ENCODE measurements at places on chromosomes 5 and 9. TPM values are rescaled to one million over a fixed set of nuclear protein-coding genes. Genes with fewer than 3 reads are reported as not detected.

GRCh38 chr5:4704951-4705350 lies 435.2 kb upstream of the ADAMTS16 start:
- no peak for DNase-seq
- no peaks in the 10 kb centered on the region for H3K36me3 ChIP-seq
- H3K4me3 ChIP-seq, result no peak overlapping the region
- no peaks in the 10 kb centered on the region for H3K27me3 ChIP-seq
- H3K4me1 ChIP-seq, result no peaks in the 10 kb centered on the region
- H3K27ac ChIP-seq, result no peak overlapping the region

GRCh38 chr5:132764671-132765238 lies 12.3 kb downstream of the SEPTIN8 start:
- H3K4me3 ChIP-seq, result no peak overlapping the region
- peaks cover 30% of the 10 kb centered on the region for H3K4me1 ChIP-seq
- no peak for DNase-seq
- H3K27ac ChIP-seq, result no peak overlapping the region
- H3K36me3 ChIP-seq, result peaks cover 58% of the 10 kb centered on the region

DNA sequence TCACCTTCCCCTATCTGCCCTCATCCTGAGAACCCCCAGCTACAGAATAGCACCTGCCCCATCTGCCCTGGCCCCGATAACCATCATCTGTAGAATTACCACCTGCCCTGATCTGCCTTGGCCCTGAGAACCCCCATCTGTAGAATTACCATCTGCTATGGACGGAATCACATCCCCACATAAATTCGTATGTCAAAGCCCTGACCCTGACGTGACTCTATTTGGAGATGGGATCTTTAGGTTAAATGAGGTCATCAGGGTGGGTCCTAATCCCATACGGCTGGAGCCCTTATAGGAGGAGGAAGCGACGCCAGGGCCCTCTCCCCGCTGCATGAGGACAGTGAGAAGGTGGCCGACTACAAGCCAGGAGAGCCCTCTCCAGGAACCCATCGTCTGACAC lies 32.6 kb downstream of the SARDH start:
- H3K27me3 ChIP-seq, result peaks cover 37% of the 10 kb centered on the region
- no peaks in the 10 kb centered on the region for H3K36me3 ChIP-seq
- H3K4me1 ChIP-seq, result peaks cover 22% of the 10 kb centered on the region
- no peak for DNase-seq

GRCh38 chr9:90309809-90310520 lies 332.7 kb downstream of the DIRAS2 start:
- no peak overlapping the region for H3K27ac ChIP-seq
- no peak for DNase-seq
- H3K27me3 ChIP-seq, result no peaks in the 10 kb centered on the region
- H3K36me3 ChIP-seq, result no peaks in the 10 kb centered on the region

GABRA1 gene
- total RNA-seq, result not detected

SOX30 gene
- total RNA-seq, result not detected

All from esophagus muscularis mucosa (tissue), 4 donors.